ENCODE measurements at places on chromosomes 3 and 15. TPM values are rescaled to one million over a fixed set of nuclear protein-coding genes. Genes with fewer than 3 reads are reported as not detected.

IGF2BP2 gene
- total RNA-seq = 114 TPM

DNA sequence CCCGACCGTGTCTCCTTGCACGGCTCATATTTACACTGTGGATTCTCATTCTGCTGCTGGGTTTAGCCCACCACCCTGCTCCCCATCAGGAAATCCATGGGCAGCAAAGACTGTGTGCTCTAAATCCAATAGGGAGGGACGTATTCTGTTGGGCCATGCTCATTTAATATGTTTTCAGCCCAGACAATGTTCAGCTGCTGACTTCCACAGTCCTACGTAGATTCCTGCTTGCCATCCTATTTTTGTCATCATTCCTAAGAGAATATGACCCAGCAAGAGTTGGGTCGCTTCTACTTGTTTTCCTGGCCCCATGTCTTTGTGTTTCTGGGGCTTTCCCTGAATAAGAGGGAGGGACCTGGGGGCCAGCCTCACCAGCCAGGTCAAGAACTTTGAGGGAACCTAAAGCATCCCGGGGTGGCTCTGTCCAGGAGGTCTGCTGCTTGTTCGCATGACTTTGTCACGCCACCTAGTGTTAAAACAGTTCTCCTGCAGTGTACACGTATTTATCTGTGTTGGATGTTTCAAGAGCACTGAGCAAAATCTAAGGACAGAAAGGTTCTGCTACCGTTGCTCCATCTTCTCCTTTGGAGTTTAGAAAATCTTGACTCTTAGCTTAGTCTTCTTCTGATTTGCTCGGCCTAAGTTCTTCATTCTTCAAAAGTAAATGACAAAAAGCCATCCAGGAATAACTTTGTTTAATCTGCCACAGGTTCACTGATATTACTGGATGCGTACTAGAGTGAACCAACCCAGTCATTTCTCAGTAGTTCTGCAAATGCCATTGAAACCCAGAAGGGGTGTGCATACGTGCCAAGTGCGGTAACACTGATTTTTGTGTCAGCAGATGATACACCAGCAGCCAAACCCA lies 79.8 kb upstream of the NR2E3 start:
- H3K36me3 ChIP-seq = no peaks in the 10 kb centered on the region
- H3K4me1 ChIP-seq = no peaks in the 10 kb centered on the region
- H3K27ac ChIP-seq = no peak overlapping the region
- peak; percentile 54 for DNase-seq
- H3K27me3 ChIP-seq = no peaks in the 10 kb centered on the region

- no peak overlapping the region for H3K27ac ChIP-seq
- H3K36me3 ChIP-seq = no peaks in the 10 kb centered on the region
- DNase-seq = no peak
- H3K27me3 ChIP-seq = no peaks in the 10 kb centered on the region
- H3K4me3 ChIP-seq = no peak overlapping the region
Observed at GRCh38 chr15:89226359-89227221, 5.2 kb upstream of the RLBP1 start.

DNA sequence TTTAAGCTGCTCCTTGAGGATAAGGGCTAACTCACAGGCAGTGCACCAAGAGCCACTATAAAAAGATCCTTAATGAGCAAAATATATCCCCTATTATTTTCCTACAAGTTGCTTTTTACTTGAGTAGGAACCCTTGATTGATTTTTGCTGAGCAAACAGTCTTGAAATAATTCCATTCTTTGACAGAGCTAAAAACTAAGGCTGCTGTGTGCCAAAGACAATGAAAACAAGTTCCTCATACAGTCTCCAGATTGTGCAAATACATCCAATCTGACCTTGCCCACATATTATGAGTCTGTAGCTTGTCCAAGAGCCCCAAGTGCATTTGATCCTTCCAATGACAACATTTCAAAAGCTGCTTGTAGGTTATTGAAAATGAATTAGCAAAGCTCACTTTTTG lies 15.0 kb downstream of the PRKAR2A start:
- no peak for DNase-seq
- no peak overlapping the region for H3K27ac ChIP-seq
- H3K4me1 ChIP-seq = no peaks in the 10 kb centered on the region
- H3K4me3 ChIP-seq = no peak overlapping the region
- H3K36me3 ChIP-seq = no peaks in the 10 kb centered on the region

- no peak overlapping the region for H3K4me3 ChIP-seq
- H3K27me3 ChIP-seq = no peaks in the 10 kb centered on the region
- no peak overlapping the region for H3K27ac ChIP-seq
- DNase-seq = no peak
Observed at GRCh38 chr3:68242606-68243005, 588.2 kb upstream of the SUCLG2 start.

DNA sequence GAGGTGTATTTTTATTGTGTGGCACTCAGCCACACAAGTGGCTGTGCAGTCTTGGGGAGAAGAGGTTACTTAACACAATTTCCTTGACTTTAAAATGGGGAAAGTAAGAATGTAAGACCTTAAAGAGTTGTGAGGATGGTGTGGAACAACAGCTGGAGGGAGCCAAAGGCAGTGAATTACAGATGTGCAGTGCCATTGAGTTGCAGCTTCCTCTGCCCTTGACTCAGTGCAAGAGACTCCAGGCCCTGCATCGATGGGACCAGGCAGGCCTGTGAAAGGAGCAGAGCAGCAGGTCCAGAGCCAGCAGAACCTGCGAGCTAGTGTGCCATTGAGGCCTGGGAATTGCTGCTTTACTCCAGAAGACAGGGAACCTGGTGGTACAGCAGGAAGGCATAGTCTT lies 27.2 kb downstream of the EEFSEC start:
- no peak overlapping the region for H3K27ac ChIP-seq
- no peaks in the 10 kb centered on the region for H3K27me3 ChIP-seq
- H3K4me1 ChIP-seq = peaks cover 4% of the 10 kb centered on the region
- no peak for DNase-seq

GRCh38 chr3:13869761-13870343 lies 10.0 kb downstream of the WNT7A start:
- H3K4me1 ChIP-seq = peaks cover 6% of the 10 kb centered on the region
- H3K4me3 ChIP-seq = no peak overlapping the region
- no peaks in the 10 kb centered on the region for H3K36me3 ChIP-seq
- peaks cover 4% of the 10 kb centered on the region for H3K27me3 ChIP-seq
- no peak for DNase-seq
- H3K27ac ChIP-seq = no peak overlapping the region

GCSAM gene
- not detected for total RNA-seq

HRG gene
- total RNA-seq = 0.15 TPM

All from H1 (cell line).